ENCODE measurements at places on chromosomes 7 and 10.

DNA sequence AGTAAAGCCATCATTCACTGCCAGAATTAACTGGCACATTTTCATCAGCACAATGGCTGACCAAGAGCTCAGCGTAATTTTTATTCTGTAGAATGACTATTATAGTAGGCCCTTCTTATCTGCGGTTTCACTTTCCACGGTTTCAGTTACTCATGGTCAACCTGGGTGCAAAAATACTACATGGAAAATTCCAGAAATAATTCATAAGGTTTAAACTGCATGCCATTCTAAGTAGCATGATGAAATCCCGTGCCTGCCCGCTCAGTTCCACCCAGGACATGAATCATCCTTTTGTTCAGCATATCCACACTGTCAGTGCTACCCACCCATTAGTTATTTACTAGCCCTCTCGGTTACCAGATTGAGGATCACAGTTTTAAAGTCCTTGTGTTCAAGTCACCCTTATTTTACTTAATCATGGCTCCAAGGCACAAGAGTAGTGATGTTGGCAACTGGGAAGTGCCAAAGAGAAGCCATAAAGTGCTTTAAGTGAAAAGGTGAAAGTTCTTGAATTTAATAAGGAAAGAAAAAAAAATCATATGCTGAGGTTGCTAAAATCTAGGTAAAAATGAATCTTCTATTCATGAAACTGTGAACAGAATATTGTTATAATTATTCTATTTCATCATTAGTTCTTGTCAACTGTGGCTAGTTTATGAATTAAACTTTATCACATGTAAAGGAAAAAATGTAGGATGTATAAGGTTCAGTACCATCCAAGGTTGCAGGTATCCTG is 204.9 kb downstream of the DOCK4 start:
- no peak for DNase-seq

DNA sequence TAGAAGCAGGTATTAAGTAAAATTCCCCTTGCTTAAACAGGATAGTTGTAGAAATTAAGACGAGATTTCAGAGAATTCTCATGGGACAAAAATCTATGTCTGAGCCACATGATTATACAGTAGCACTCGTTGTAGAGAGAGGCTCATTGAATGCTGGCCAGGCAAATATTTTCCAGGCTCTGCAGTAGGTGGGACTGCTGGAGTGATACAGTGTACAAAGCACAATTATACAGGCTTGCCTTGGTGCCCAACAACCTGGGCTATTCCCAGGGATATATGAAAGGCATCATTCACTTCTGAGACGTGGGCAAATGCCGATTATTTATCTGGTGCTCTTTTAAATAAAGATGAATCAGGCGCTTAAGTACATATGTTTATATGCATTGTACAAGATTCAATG is 380.6 kb downstream of the PHTF2 start:
- no peak for DNase-seq

- DNase-seq = no peak
Observed at GRCh38 chr7:96538632-96539031, 171.0 kb downstream of the SEM1 start.

- DNase-seq = no peak
Observed at GRCh38 chr7:74174606-74175082, 488 bp downstream of the EIF4H start.

- no peak for DNase-seq
Observed at GRCh38 chr7:22980422-22980821, 33.5 kb downstream of the HYCC1 start.

DNA sequence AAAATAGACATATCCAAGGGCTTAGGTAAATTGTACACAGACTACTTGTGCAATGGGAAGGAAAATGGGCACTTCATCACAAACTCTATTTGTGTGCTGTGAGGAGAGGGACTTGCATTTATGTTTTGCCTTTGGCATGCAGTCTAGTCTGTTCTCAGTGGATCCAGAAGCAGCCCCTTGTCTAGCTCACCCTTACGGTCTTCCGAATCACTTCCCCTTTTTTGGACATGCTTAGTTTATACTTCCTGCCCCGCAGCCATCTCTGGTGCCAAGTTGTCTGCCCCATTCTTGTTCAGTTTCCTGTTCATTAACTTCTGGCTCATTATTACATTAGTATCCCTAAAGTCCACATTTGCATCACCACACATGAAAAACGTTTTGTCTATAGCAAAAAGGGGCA is 161.6 kb downstream of the NRCAM start:
- DNase-seq = no peak

DNA sequence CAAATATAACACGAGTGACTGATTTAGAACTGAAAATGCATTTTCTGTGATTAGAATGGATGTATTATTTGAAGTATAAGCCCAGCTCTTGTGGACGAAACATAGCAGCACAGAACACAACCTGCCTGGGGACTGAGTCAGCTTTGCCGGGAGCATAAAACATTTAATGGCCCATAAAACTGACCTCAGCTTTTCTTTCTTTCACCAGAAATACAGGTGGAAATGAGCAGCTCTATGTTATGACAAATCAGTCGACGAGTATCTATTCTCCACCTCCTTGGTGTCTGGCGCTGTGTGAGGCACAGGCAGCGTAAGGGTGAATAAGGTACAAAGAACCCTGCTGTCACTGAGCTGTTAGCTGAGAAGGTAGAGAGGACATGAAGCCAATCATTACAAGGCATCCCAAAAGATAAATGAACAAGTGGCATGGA is 471.6 kb upstream of the AKR1E2 start:
- DNase-seq = no peak
